H1 (cell line): ENCODE measurements at places on chromosomes 5 and 9.

- H3K36me3 ChIP-seq = no peaks in the 10 kb centered on the region
- no peaks in the 10 kb centered on the region for H3K27me3 ChIP-seq
- H3K4me3 ChIP-seq = no peak overlapping the region
These were observed 396.1 kb upstream of the CCNG1 start for GRCh38 chr5:163041254-163041653.

GRCh38 chr5:160188141-160189015 lies 40.9 kb upstream of the FABP6 start:
- peak; percentile 86 for DNase-seq
- H3K4me1 ChIP-seq = no peaks in the 10 kb centered on the region; the same call in none of the 2 replicates
- no peaks in the 10 kb centered on the region for H3K36me3 ChIP-seq

DNA sequence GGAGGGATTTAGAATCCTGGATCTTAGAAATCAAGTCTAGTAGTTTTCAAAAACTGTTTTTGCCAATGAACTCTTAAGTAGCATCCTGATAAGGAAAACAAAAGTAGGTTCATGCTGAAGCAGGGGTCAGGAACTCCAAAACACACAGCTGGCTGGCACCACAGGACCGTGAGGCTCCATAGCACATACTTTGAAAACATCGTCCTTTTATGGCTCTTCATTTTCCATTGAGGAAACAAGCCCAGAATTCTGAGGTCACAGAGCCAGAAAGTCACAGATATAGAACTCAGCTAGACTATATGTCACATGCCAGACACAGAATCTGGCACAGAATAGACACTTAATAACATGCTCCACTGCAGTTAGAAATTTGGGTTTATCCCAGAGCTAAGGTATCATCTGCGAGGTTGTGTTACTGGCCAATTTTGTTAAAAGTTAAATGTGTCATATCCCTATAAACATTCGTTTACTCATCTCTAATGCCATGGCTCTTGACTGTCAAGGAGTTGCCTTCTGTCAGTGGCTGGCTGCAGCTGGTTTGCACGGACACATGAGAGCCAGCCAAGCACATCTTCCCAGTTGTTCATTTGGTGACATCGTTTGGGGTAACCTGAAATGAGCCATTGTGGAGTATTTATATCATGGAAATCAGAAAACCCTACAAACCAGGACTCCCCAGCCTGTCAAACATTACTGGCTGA lies 58.8 kb downstream of the FAM78A start:
- no peak overlapping the region for H3K27ac ChIP-seq
- no peak overlapping the region for H3K4me3 ChIP-seq
- no peaks in the 10 kb centered on the region for H3K4me1 ChIP-seq
- peaks cover 2% of the 10 kb centered on the region; the same call in 1 of the 2 replicates for H3K36me3 ChIP-seq
- no peak for DNase-seq
- H3K27me3 ChIP-seq = no peaks in the 10 kb centered on the region

GRCh38 chr5:64458948-64459347 lies 46.9 kb upstream of the RGS7BP start:
- no peak for DNase-seq
- no peak overlapping the region for H3K4me3 ChIP-seq
- H3K36me3 ChIP-seq = no peaks in the 10 kb centered on the region
- no peaks in the 10 kb centered on the region for H3K4me1 ChIP-seq
- no peaks in the 10 kb centered on the region for H3K27me3 ChIP-seq

- no peaks in the 10 kb centered on the region for H3K36me3 ChIP-seq
- H3K27ac ChIP-seq = no peak overlapping the region
- H3K27me3 ChIP-seq = no peaks in the 10 kb centered on the region
- H3K4me1 ChIP-seq = no peaks in the 10 kb centered on the region
- H3K4me3 ChIP-seq = no peak overlapping the region
These were observed 292.8 kb downstream of the TLE1 start for GRCh38 chr9:81396528-81396927.

DNA sequence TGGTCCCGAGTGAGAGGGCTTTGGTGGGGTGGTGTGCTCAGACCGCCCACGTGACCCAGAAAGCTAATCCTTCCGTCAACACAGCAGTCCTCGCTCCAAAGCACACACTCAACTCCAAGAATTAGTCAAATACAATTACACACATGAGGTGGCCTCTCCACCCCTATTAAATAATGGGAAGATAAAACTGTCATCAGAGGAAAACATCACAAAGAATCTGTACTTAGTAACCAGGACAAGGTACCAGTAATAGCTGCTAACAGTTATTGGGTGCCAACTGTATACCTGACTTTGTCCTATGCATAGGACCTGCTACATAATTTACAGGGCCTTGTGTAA lies 222.8 kb downstream of the HSPA4 start:
- H3K4me1 ChIP-seq = no peaks in the 10 kb centered on the region; the same call in 1 of the 2 replicates
- H3K4me3 ChIP-seq = no peak overlapping the region
- H3K27ac ChIP-seq = no peak overlapping the region
- no peaks in the 10 kb centered on the region for H3K36me3 ChIP-seq

GRCh38 chr5:10507575-10508096 lies 56.2 kb upstream of the ANKRD33B start:
- no peak for DNase-seq
- H3K27me3 ChIP-seq = no peaks in the 10 kb centered on the region
- no peaks in the 10 kb centered on the region for H3K36me3 ChIP-seq
- no peak overlapping the region for H3K4me3 ChIP-seq

- H3K27ac ChIP-seq = no peak overlapping the region
- no peaks in the 10 kb centered on the region for H3K4me1 ChIP-seq
- H3K27me3 ChIP-seq = no peaks in the 10 kb centered on the region
- H3K36me3 ChIP-seq = no peaks in the 10 kb centered on the region
- no peak for DNase-seq
These were observed 622.1 kb downstream of the MAT2B start for GRCh38 chr5:164127527-164127926.

DNA sequence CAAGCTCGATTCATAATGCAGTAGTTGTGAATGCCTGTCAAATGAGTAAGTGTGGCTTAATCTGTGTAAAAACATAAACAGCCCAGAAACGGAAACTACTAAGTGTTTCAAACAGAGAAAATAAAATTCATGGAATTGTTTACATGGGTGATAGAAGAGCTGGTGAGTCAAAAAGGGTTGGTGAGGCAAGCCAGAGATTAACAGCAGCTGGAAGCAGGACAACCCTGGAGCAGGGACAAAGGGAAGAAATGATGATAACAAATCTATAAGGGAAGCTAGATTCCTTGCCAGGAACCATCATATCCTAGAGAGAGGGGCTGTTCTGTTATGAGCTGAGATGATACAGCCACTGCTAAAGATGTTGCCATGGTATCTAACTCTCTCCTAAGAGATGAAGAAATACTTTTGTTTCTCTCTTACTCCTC lies 18.0 kb upstream of the PRR16 start:
- H3K27me3 ChIP-seq = no peaks in the 10 kb centered on the region
- 0 out of 2 replicates have a peak, but pooled peaks cover 2% of the 10 kb centered on the region for H3K4me1 ChIP-seq
- no peak overlapping the region for H3K4me3 ChIP-seq
- no peak for DNase-seq
- H3K27ac ChIP-seq = no peak overlapping the region

DNA sequence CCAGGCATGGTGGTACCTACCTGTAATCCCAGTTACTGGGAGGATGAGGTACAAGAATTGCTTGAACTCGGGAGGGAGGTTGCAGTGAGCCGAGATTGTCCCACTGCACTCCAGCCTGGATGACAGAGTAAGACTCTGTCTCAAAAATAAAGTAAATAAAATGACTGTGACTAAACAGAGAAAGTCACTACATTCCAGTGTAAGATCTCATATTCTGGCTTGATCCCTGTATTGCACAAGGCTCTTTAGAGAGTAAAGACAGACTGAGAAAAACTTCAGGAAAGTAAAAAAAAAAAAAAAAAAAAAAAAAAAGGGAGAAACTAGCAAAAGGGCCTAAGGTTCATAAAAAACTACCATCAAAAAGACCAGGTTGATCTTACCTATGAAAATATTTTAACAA lies 106.6 kb upstream of the PJA2 start:
- H3K27me3 ChIP-seq = no peaks in the 10 kb centered on the region
- H3K4me3 ChIP-seq = no peak overlapping the region
- no peaks in the 10 kb centered on the region for H3K36me3 ChIP-seq
- DNase-seq = no peak

DNA sequence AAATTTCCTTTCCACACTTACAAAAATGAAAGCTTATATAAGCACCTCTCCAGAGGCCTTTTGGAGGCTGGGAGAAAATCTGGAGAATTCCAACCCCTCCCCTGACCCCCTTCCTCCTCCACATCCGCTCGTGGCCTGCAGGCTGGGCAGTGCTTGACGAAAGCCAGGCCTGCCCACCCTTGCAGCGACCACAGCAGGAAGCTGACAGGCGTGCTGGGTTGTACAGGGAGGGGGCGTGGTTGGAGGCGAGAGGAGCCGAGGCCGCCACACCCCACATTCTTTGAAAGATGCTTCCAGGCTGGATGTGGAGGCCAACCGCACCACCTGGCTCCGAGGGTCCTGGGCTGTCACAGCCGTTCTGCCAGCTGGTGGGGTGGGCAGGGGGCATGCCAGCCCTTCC lies 47.8 kb upstream of the IER5L start:
- H3K4me1 ChIP-seq = peaks cover 9% of the 10 kb centered on the region
- H3K27ac ChIP-seq = no peak overlapping the region
- no peaks in the 10 kb centered on the region for H3K27me3 ChIP-seq
- H3K4me3 ChIP-seq = no peak overlapping the region

DNA sequence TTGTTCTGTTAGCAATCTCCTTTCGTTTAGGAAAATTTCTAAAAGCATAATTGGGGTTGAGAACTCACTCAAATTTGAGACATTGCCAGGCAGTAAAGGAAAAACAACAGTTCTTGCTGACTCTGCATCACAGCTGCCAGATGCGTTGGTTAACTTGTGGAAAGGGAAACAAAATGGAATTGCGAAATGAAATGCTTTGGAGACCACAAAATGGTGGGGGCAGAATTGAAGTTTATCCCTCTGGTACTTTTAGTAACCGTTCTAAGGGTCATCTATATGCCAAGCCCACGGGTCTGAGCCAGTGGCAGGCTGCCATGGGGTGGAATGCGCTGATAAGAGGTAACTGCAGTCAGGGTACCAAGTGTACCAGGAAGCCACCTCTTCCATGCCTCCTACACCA lies 28.6 kb upstream of the SELENOP start:
- DNase-seq = no peak
- no peaks in the 10 kb centered on the region for H3K27me3 ChIP-seq
- no peaks in the 10 kb centered on the region for H3K36me3 ChIP-seq
- H3K27ac ChIP-seq = no peak overlapping the region
- no peak overlapping the region for H3K4me3 ChIP-seq
- H3K4me1 ChIP-seq = no peaks in the 10 kb centered on the region

DNA sequence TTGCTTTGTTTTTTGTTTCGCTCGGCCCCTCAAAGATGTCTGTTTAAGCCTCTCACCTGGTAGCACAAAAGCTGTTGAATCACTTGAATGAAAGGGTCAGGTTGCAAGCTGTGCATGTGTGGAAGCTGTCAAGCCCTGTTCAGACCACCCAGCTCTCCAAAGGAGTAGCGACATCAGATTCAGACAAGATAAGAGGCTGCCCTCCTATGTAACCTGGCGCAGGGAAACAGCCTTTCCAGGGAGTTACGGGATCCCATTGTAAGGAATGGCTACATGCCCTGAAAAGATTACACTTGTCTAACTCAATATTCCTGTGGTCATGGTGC lies 2.9 kb downstream of the FREM1 start:
- no peaks in the 10 kb centered on the region for H3K36me3 ChIP-seq
- peaks cover 30% of the 10 kb centered on the region for H3K4me1 ChIP-seq
- DNase-seq = no peak
- H3K4me3 ChIP-seq = peak overlapping the region; percentile 5; the same call in 1 of the 2 replicates

GRCh38 chr9:100071271-100071670 lies 27.5 kb downstream of the ERP44 start:
- H3K27ac ChIP-seq = no peak overlapping the region
- peaks cover 3% of the 10 kb centered on the region; the same call in 1 of the 2 replicates for H3K36me3 ChIP-seq
- H3K4me1 ChIP-seq = no peaks in the 10 kb centered on the region
- H3K27me3 ChIP-seq = no peaks in the 10 kb centered on the region
- DNase-seq = no peak
- no peak overlapping the region for H3K4me3 ChIP-seq

DNA sequence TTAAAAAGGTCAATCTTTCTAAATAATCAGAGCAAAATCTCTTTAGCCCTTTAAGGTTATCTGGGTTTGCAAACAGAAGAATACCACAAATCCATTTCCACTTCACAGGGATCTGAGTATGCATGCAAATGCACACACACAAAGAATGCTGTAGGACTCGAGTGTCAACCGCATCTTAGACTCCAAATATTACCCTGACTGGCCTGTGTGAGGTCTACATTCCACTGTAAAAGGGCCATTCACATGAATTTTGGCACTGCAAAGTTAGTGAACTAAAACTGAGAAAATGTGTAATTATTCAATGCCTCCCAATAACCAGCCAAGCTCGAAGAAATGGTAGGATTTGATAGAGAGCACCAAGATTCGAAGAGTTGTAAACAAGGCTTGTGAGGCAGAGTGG lies 199.9 kb downstream of the AGTPBP1 start:
- no peaks in the 10 kb centered on the region for H3K36me3 ChIP-seq
- no peak for DNase-seq
- H3K4me1 ChIP-seq = no peaks in the 10 kb centered on the region
- H3K27ac ChIP-seq = no peak overlapping the region

GRCh38 chr5:151947931-151948608 lies 23.4 kb upstream of the GLRA1 start:
- H3K4me1 ChIP-seq = peaks cover 2% of the 10 kb centered on the region; the same call in 1 of the 2 replicates
- no peak overlapping the region for H3K4me3 ChIP-seq
- no peaks in the 10 kb centered on the region for H3K36me3 ChIP-seq
- H3K27me3 ChIP-seq = peaks cover 1% of the 10 kb centered on the region

DNA sequence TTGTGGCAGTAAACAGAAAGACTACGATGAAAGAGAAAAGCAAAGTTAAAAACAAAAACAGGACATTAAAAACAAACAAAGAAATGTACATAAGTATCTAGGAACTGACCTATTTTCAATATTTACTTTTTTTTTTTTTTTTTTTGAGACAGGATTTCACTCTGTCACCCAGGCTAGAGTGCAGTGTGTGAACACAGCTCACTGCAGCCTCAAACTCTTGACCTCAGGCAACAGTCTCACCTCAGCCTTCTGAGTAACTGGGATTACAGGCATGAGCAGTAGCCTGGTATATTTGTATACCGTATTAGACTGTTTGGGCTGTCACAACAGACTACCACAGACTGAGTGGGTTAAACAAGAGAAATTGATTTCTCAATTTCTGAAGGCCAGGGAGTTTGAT lies 1189.1 kb downstream of the CDH9 start:
- no peak overlapping the region for H3K27ac ChIP-seq
- H3K36me3 ChIP-seq = no peaks in the 10 kb centered on the region
- H3K4me1 ChIP-seq = no peaks in the 10 kb centered on the region
- no peaks in the 10 kb centered on the region for H3K27me3 ChIP-seq
- DNase-seq = no peak

- no peaks in the 10 kb centered on the region for H3K4me1 ChIP-seq
- no peaks in the 10 kb centered on the region for H3K36me3 ChIP-seq
- H3K4me3 ChIP-seq = no peak overlapping the region
- no peak overlapping the region for H3K27ac ChIP-seq
These were observed 30.9 kb upstream of the SHOC1 start for GRCh38 chr9:111825468-111826145.

- H3K4me3 ChIP-seq = no peak overlapping the region
- peaks cover 15% of the 10 kb centered on the region for H3K4me1 ChIP-seq
- H3K27me3 ChIP-seq = no peaks in the 10 kb centered on the region
- H3K27ac ChIP-seq = no peak overlapping the region
These were observed 74.3 kb downstream of the GPR21 start for GRCh38 chr9:123107639-123108285.
